ENCODE measurements at places on chromosomes 12 and 14.
A peak's percentile ranks its signal among the peaks of the same experiment; 100 is the strongest.

DNA sequence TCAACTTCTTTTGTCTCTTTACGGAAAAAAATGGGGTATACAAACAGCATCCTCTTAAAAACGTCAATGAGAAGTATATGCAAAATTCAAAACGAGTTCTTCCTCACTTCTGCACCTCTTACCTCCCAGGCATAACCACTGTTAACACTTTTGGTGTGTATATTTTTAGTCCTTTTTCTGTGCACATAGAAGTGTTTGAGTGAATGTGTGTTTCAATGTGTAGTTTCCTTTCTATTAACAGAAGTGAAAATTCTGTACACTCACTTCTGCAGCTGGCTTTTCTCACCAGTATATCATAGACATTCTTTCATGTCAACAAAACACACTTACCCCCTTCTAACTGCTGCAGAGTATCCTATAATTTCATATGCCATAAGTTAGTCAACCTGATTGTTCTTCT, 5.4 kb downstream of the UBR7 start:
- DNase-seq, result no peak

DNA sequence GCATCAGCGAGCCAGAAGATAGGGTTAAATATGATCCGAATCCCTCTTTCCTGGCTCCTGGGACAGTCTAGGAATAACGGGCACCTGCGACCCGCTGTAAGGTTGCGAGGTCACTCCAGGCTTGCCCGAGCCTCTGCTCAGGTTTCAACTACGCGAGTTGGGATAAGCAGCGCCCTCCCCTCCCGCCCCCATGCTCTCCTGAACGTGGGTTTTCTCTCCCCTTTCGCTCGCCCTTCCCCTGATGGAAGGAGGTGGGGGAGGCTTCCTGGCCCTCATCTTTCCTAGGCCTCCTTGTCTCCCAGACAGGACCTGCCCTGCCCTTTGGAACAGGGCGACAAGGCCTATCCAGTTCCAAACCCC, 753 bp upstream of the ATP5MC2 start:
- DNase-seq, result peak; percentile 91

GRCh38 chr12:15538881-15539280, 216.6 kb downstream of the PTPRO start:
- no peak for DNase-seq

- peak; percentile 13 for DNase-seq
Observed at GRCh38 chr14:21258005-21258888, 11.0 kb downstream of the HNRNPC start.

DNA sequence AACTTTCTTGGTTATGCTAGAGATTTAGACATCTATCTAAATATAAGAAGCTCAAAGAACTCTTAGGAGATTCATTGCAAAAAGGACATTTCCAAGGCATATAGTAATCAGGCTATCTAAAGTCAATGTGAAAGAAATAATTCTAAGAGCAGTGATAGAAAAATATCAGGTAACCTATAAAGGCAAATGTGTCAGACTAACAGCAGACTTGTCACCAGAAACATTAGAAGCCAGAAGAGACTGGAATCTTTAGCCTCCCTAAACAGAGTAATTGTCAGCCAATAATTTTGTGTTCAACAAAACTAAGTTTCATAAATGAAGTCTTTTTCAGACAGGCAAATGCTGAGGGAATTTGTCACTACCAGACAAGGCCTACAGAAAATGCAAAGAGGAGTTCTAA, 122.0 kb upstream of the SCAF11 start:
- DNase-seq, result no peak

- no peak for DNase-seq
Observed at GRCh38 chr12:58479401-58479800, 440.9 kb downstream of the LRIG3 start.

DNA sequence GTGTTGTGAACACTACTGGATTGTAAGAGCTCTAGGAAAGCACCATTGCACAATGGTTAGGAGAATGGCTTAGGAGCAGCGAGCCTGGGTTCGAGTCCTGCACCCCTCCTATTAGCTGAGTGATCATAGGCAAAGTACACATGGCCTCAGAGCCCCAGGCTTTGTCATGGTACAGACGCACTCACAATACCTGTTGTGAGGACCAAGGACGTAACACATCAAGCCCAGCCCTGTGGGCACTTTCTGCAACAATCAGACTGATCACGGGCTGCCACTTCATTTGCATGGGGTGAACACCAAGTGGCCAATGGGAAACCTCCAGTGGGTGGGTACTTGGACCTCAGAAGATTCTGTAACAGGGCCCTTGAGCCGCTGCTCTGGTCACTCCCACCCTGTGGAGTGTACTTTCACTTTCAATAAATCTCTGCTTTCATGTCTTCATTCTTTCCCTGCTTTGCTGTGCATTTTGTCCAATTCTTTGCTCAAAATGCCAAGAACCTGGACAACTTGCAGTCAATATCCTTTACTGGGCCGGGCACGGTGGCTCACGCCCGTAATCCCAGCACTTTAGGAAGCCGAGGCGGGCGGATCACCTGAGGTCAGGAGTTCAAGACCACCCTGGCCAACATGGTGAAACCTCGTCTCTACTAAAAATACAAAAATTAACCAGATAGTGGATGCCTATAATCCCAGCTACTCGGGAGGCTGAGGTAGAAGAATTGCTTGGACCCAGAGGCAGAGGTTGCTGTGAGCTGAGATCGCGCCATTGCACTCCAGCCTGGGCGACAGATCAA, 28.2 kb downstream of the GLRX5 start:
- no peak for DNase-seq

- DNase-seq, result no peak
Observed at GRCh38 chr12:111089616-111090015, 169.2 kb upstream of the MYL2 start.

DNA sequence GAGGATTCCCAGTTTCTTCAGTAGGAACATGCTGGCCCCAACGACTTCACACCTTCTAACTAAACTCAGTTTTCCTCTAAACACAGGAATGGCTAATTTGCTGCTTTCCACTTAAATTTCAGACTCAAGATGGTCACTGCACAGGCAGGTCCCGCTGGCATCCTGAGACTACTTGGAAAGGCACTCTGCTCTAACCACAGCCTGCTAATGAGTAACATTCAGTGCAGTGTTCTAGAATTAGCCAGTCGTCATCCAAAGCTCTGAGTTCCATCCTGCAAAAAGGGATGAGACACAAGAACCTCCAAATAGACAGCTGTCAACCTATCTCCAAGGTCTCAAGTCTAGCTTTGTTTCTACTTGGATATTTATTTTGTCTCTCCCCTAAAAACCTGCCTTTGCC, 6.0 kb downstream of the CCDC92 start:
- DNase-seq, result no peak

GRCh38 chr14:105324080-105324778, 9.7 kb downstream of the PACS2 start:
- DNase-seq, result no peak

DNA sequence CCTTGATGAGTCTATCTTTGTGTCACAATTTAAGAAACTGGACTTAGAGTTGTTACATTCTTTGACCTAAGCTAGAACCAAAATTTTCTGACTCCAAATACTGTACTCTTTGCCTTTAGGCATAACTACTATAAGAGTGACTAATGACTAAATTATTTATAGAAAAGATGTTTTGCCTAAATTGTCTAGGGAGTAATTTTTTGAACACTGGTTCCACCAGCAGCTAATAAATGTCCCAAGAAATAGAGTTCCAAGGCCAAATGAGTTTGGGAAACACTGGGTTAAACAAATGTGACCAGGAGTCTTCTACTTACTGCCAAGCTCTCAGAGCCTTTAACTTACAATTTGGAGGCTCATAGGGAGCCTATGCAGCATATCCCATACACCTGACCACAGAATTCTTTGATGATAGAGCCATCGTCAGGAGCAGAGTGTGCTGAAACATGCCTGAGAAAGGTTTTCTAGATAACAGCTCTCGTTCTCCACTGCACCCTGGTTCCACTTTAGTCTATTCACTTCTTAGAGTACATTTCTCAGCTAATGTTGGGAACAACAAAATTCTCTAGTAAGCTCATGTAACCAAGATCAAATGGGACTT, 215.9 kb upstream of the HMGA2 start:
- no peak for DNase-seq

DNA sequence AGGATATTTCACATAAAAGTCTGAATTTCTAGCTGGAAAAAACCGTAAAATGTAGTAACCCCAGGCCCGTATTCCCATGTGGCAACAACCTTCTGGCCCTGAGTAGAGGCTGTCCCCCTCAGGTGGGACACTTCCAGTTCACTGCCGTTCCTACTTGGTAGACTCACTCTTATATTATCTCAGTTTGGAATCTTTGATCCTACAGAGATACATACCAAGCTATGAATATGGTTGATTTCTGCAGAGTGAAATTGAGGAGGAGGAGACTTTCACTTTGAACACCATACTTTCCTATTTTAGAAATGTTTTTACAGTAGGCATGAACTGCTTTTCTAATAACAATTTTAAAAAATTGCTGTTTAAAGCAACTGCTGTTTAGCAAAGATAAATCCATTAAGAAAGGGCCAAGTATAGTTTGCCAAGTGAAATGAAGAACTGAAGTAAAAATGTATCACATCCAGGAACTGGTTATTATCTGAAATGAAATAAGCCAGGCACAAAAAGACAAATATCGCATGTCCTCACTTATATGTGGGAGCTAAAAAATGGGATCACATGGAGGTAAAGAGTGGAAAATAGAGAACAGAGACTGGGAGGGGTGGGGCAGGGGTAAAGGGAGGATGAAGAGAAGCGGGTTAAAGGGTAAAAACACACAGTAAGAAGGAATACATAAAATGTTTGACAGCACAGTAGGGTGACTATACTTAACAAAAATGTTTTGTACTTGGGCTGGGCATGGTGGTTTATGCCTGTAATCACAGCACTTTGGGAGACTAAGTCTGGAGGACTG, 92.8 kb upstream of the METAP2 start:
- DNase-seq, result no peak

- DNase-seq, result no peak
Observed at GRCh38 chr12:101493556-101493955, 18.4 kb downstream of the SPIC start.

DNA sequence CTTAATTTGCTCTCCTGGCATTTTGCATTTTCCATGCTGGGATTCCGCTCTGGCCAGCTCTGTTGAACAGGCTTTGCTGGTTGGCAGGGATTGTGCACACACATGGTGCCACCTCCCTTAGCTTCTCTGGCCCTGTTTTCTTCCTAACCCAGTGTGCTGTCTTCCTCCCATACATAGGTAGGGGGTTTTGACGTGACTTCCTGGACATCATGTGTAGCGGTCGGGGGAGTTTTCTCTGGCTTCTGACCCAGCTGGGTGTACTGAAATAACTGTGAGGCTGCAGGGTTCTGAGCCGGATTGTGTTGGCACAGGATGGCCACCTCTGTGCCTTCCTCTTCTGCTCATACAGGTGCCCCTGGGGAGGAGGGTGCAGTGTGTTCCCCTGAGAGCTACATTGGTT, 25.7 kb downstream of the C14orf132 start:
- DNase-seq, result no peak

DNA sequence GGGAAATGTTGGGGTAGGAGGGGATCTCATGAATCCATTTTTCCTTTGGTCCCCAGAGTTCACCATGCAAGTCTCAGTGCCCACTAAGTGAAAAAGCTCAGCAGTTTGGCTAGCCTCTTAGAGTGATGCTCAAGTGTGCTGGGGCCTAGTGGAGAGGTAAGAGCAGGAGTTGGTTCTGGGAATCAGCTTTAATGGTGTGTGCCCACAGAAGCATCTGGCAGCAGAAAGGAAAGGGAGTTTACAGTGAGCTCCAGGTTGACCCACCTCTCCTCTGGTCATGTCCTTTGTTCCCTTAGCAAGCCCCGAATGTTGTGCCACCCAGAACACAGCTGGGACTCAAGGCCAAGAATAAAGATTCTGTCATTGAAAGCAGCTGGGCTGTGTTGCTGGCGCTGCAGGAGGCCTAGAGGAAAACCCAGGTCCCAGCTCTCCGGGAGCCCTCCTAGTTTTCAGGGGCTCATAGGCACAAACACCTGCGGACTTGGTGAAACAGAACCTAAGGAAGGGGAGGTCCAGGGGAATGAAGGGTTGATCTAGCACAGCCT, 320.8 kb downstream of the ZFP36L1 start:
- DNase-seq, result no peak

DNA sequence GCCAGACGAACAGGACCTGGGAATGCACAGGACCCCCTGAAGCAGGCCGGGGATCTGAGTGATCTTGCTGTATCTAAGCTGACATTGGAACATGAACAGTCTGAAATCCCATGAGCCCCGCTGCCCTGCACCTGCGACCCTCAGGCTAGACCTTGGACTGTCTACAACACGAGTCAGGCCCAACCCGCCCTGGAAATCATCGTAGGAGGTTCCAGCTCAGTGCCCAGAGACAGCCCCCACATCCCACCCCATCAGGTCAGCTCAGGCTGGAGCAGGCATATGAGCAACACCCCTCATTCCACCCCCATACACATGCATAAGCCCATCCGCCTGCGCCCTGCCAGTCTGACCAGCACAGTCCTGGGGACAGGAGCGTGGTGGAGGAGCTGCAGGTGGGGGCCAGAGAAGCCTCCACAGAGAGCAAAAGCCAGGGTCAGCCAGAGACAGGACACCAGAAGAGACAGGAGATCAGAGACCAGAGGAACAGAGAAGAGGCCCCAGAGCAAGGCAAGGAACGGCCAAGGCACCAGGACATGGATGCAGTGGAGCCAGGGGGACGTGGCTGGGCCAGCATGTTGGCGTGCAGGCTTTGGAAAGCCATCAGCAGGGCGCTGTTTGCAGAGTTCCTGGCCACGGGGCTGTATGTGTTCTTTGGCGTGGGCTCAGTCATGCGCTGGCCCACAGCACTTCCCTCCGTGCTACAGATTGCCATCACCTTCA, at the start of gene AQP6:
Gene AQP6 (plus strand): TSS at position 307 of the 720 bp plus-strand sequence. CDS start 227 bp downstream, at position 534.
- no peak for DNase-seq

DNA sequence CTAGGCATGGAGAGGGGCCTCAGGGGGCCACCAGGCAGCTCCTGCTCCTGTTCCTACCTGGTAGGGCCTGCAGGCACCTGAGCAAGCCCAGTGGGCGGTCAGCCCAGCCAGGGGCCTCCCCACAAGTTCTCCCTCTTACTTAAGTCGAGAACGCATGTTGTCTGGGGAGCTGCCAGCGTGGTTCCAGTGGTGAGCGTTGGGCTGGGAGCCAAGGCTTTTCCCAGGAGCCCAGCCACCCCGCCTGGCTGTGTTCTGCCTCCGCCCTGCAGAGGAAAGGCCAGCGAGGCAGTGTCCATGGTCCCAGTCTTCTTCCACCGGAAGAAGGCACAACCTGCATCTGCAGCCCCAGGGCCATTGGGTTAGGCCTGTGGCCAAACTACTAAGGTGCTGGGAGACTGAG, 1.4 kb downstream of the C14orf180 start:
- DNase-seq, result no peak

DNA sequence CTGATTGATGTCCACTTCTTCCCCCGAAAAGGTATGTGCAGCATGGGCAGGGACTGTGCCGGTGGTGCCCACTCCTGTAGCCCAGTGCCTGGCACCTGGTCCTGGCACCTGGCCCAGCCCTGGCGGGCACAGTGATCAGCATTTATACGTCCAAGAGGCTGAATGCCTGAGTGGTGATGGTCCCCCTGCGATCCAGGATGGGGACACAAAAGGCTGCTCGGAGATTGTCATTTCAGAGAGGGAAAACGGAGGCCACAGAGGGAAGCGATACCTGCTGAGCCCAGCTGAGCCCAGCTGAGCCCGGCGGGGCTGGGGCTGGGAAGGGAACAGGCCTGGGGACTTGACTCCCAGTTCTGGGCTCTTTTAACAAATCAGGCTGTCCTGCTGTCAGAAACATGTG, 55.8 kb downstream of the PRIMA1 start:
- no peak for DNase-seq

- DNase-seq, result no peak
Observed at GRCh38 chr12:7837366-7837765, 35.3 kb downstream of the SLC2A14 start.

GRCh38 chr14:69363055-69363454, 35.0 kb downstream of the ERH start:
- peak; percentile 7 for DNase-seq

GRCh38 chr14:31070431-31070830, 44.3 kb upstream of the STRN3 start:
- DNase-seq, result no peak

GRCh38 chr12:26373606-26374495, 178.5 kb downstream of the SSPN start:
- no peak for DNase-seq

All from NCI-H82 (cell line).